ENCODE measurements at places on chromosomes 5 and 9.

DNA sequence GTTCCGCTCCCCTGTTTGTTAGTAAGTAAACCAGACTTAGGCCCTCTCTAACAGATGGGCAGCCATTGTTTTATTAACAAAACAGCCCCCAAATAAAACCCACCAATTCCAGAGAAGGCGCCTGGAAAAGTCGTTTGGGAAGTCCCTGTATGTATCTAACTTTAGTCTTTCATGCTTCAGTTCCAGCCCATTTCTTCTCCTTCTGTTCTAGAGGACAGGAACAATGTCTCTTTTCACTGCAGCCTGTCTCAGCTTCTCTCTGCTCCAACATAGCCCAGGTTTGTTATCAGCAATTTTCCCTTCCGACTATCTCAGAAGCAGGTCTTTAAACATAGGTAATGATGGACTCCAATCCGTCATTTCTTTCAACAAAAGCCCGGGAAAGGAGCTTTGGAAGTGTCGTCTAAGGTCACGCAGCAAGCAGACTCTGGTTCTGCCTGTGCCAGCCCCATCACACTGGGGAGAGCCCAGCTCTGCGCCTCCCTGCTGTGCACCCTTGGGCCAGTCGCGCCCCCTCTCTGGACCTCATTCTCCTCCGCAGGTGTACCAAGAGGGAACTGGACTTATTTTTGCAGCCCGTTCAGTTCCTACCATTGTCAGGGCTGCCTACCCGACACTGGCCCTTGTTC is 9.6 kb upstream of the AKNA start:
- no peak for DNase-seq

DNA sequence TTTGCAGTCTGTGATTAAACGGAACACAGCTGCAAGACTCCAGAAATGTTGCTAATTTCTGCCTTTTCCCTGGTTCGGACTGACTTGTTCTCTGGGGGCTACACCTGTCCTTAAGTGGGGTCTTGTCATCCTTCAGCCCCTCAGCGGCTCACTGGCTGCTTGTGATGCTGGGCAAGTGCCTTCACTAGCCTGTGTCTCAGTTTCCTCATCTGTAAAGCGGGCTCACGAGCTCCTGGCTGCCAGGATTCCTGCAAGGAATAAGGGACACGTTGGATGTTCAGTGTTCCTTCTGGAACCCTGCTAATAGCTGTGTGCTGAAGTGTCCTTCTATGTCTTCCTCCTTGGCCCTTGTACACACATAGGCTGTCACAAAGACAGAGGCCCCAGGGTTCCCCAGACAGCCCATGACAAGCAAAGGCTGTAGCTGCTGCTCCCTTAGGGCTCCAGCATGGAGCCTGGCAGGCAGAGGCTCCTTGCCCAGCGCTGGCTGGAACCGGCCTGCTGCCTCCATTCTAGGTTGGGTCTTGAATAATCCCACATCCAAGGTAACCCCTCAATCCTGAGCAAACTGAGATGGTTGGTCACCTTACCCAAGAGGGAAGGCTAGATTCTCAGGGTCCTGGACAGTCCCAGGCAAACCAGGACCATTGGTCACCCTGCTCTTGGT is 116.1 kb downstream of the GAPVD1 start:
- no peak for DNase-seq

GRCh38 chr9:88953381-88954029 is 37.8 kb upstream of the S1PR3 start:
- DNase-seq = no peak

DNA sequence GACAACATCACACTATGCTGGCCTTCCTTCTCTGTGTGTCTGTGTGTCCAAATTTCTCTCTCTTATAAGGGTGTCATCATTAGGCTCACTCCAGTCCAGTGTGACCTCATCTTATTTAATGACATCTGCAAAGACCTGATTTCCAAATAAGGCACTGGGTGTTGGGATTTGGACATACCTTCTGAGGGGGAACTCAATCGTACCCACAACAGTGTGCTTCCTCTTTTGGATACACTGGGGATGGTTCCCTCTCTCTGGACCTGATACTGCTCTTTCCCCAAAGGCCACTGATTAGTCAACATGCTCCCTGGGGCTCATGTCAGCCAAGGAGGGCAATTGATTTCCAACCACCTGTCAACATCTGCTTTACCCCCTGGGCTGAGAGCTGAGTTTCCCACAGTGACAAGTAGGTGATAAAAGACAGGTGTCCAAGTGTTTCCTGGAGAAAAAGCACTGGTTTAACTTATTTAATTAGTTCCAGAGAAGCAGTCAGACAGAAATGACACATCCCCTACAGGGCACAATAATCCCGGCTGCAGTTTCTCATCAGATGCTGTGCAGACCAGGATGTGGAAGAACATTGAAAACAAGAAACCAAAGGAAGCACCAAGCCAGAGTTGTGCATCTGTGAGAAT is 17.8 kb upstream of the CEP72 start:
- no peak for DNase-seq

DNA sequence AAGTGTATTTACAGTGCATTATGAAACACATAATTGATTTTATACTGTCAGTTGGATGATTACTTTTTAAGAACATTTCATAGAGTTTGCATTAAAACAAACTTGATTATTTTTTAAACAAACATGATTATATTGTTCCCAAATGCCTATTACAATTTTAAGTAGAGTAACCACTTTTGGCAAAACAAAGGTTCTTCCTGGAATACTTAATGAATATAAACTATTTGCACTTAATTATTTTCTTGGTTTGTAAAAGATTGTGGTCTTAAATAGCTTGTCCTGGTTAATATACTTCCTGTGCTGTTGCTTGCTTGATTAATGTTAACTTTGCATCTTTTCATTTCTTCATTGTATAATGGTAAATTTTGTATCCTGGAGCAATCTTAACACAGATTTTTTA is 180.0 kb downstream of the CDH12 start:
- no peak for DNase-seq

- no peak for DNase-seq
Observed at GRCh38 chr9:112475318-112475717, 11.3 kb upstream of the KIAA1958 start.
